ENCODE measurements at places on chromosomes 5 and 9.
A peak's percentile ranks its signal among the peaks of the same experiment; 100 is the strongest.

GRCh38 chr9:112338561-112338960 is 5.1 kb upstream of the PTBP3 start:
- DNase-seq = peak; percentile 93

GRCh38 chr5:148482697-148483462 is 99.1 kb downstream of the FBXO38 start:
- DNase-seq = peak; percentile 72

DNA sequence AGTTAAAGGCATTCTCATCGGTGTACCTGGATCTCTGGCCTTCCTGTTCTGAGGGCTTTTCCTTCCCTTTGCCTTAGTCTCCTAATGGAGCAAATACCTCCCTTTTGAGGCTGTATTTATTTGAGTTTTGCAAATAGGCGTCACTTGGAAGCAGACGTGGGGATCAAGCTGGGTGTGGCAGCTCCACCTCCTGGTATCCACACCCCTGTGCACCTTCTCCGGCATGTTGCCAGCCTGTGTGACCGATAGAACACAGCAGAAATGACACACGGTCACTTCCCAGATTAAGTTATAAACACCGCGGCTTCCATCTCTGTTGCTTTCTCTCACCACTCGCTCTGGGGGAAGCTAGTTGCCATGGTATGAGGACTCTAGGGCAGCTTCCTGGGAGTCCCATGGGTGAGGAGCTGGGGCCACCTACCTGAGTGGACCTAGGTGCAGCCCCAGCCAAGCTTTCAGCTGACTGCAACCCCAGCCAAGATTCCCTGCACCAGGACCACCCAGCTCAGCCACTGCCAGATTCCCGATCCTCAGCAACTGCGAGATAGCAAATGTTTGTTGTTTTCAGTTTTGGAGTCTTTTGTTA is 214.4 kb upstream of the MVB12B start:
- no peak for DNase-seq

GRCh38 chr9:72680593-72681282 is 159.3 kb downstream of the TMC1 start:
- no peak for DNase-seq

GRCh38 chr5:14781106-14781505 is 90.5 kb downstream of the ANKH start:
- DNase-seq = peak; percentile 7

DNA sequence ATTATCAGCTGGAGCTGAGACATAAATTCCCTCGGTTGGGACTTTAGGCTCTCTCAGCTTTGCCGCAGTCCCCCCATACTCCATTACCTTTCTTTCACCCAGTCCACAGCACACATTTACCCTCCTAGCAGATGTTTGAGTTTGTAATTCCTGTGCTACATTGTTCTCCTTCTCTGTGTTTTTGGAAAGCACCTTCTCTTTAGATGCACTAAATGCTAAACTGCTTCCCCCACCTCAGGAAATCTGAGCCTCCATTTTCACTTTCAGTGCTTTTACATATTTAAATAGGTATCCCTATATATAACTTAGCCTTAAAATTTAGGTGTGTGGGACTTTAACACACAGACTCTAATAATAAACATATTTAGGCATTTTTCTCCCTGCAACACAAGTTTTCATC is 356.9 kb downstream of the NFIB start:
- DNase-seq = no peak

DNA sequence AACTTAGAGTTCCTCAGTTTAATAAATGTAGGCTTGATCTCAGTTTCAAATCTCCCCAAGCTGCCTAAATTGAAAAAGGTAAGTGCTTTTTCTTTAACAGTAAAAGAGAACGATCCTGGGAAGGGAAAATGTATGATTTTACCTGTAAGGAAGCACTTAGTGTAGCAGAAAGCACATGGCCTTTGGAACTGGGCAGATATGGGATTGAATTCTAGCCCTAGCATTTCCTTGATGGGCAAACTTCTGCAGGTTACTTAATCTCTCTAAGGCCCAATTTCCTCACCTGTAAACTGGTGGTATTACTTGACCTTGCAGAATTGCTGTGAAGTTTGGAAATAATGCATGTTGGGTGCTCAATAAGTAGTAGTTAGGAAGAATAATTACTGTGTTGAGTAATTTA is 11.6 kb downstream of the ANP32B start:
- DNase-seq = no peak

DNA sequence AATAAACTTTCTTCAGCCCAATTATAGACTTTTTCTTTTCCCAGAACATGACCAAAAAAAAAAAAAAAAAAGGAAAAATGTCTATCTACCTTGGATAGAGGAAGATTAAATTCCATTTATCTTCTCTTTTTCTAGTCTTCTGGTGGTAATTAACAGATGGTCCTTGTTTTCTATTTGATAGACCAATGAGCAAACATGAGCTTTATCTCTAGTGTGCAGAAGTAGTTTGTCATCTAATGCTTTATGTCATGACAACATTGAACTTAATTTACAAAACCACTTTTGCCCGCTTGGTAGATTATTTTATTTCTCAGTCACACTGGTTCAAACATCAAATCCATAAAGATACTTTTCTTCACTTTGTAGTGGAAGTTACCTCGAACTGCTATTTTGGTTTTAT is 69.5 kb upstream of the ELL2 start:
- no peak for DNase-seq

- DNase-seq = no peak
Observed at GRCh38 chr5:93224624-93225023, 356.4 kb downstream of the NR2F1-AS1 start.

- no peak for DNase-seq
Observed at GRCh38 chr5:133227082-133227481, 175.3 kb downstream of the HSPA4 start.

DNA sequence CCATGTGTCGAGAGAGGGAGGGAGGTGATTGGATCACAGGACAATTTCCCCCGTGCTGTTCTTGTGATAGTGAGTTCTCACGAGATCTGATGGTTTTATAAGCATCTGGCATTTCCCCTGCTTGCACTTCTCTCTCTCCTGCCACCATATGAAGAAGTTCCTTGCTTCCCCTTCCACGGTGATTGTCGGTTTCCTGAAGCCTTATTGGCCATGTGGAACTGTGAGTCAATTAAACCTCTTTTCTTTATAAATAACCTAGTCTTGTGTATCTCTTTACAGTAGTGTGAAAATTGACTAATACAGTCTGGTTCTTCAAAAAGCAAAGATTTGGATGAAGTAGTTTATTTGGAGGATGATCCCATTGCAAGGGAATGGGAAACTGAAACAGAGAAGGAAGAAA is 11.3 kb upstream of the MIER3 start:
- DNase-seq = no peak

GRCh38 chr9:38141746-38142591 is 72.9 kb upstream of the SHB start:
- peak; percentile 72 for DNase-seq

DNA sequence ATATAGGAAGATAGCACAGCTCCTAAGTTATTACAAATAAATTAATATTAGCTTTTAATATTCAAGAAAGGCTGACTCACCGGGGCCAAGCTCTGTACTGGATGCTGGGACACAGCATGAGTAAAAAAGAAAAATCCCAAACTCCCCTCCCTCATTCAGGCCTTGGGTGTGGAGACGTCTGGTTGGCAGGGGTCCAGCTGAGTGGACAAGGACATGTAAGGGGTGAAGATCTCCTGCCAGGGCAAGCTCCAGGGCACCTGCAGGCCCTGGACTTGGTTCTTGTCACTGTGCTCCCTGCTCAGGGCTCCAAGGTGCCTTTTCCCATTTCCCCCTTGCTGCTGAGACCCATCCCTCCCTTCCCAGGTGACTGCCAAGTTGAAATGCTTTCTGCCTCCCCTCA is 388.5 kb downstream of the ENC1 start:
- no peak for DNase-seq

DNA sequence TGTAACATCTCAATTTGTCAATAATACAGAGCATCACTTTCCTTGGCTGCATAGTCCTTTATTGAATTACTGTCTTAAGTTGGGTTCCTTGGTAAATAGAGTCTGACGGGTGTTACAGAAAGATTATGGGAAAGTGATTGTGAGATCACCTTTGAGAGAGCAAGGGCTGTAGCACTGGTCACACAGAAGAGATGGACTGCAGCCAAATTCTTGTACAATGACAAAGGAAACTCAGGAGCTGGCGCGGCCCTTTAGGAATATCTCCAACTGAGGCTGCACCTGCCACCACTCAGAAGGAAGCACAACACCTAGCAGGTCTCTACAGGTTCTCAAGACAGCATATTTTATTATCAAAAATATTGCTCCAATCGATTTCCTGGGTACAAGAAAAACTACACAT is 350.0 kb upstream of the ISL1 start:
- no peak for DNase-seq

- no peak for DNase-seq
Observed at GRCh38 chr9:33364127-33364526, 38.2 kb downstream of the AQP7 start.

DNA sequence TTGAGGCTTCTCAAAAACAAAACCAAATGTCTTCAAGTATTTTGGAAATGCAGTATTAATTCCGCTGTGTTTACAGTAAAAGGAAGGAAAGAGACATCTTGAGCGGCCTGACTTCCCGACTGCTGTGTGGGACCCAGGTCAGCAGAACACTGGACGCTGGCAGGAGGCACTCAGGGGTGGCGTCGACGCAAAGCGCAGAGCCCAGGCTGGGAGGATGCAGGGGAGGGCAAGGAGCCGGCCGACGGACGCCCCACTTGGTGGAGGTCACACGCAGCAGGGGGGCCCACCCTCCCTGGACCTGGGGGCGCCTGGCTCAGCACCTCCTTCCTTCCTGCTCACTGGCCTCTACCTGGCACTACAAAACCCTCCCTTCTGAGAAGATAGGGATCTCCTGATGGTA is 19.7 kb downstream of the SLC12A7 start:
- no peak for DNase-seq

- no peak for DNase-seq
Observed at GRCh38 chr5:123297866-123298265, 125.3 kb downstream of the CEP120 start.

- DNase-seq = no peak
Observed at GRCh38 chr9:14403081-14403480, 89.1 kb upstream of the NFIB start.

GRCh38 chr9:38103340-38103739 is 34.3 kb upstream of the SHB start:
- DNase-seq = no peak

- DNase-seq = no peak
Observed at GRCh38 chr9:17875886-17876285, 297.0 kb downstream of the SH3GL2 start.

DNA sequence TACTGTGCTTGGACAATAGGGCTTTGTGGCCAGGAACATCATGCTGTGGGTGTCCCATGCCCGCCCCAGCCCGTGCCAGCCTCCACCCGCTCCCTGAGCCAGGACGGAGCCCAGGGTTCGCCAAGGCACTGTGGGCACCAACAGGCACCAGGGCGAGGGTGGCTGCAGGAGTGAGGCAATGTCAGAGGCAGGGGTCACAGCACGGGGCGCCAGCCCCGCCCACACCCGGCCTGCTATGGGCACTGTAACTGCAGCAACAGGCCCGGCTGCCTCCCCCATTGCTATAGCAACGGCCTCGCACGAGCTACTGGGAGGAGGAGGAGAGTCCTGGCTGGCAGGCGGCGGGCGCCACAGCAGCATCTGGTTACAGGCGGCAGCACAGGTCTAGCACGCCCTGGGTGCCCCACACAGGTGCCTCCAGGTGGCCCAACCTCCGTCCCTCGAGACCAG is 2.5 kb downstream of the ABCA2 start:
- DNase-seq = no peak

DNA sequence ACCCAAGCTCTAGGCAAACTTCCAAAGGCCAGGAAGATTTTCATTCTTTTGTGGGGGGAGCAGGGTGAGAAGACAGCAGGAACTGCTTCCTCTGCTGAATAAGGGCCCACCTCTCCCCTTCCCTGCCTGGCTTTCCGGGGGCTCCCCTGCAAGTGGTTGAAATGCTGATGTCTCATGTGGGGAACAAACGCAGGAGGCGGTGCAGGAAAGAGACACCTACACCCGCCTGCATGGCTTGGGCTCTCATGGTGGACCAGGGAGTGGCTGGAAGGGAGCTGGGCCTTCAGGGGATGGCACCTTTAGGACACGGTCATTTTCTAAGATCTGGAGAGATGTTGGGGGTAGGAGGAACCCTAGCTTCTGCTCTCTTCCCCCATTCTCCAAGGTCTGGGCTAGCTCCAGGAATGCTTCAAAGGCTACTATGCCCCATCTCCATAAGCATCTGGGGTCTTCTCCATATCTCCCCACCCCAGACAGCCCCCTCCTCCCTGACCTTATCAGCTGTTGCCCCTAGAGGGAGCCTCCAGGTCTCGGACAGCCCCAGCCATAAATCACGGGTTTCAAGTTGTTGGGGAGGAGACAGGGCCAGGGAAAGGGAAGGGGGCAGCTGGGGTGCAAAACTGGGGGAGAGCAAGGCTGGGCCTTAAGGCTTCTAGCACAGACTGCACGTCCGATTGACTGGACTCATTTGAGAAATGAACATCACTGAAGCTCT is 76.6 kb downstream of the PSD2 start:
- DNase-seq = no peak

DNA sequence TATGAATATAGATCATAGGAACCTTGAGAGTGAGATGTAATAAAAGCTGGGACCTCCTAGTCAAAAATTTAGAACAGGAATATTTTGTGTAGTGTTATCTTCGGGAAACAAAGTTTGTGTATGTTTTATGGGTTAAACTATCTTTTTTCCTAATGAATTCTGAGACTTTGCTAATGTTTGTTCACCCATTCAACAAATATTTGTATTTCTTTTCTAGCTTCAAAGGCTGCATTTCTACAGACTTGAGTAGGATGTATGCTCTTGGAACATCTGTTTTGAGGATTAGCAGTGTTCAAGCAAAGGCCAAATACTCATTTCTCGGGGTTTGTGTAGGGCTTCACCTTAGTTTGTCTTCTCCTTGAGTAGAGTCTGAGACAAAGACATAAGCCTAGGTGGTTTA is 16.2 kb downstream of the NDUFS4 start:
- DNase-seq = no peak

DNA sequence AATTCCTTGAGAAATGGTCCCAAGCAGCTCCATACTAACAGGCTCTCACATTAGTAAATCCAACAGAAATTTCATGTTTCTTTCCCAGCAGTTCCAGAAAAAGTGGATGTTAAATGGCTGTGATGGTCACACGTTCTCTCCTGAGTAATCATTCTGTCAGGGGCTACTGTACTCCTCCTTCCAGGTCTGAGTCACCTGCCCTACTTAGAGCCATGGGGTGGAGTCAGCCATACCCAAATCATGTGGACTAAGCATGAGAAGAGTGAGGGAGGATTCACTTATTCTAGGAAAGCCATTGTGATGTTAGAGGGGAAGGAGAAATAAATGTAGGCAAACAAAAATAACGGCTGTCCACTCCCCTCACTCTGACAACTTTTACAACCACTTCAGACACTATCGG is 547.2 kb downstream of the CSNK1G3 start:
- DNase-seq = peak; percentile 43

- DNase-seq = peak; percentile 83
Observed at GRCh38 chr9:69173891-69174615, at the start of gene TJP2. Gene TJP2, plus strand, starts transcription at chr9:69174277. Its CDS starts 96 bp downstream, at chr9:69174373.

- no peak for DNase-seq
Observed at GRCh38 chr5:82152978-82153481, 125.1 kb downstream of the RPS23 start.

All from GM23248 (cell line).